ENCODE measurements at places on chromosomes 1 and 21. TPM values are rescaled to one million over a fixed set of nuclear protein-coding genes. Genes with fewer than 3 reads are reported as not detected.

Gene TMEM200B
- total RNA-seq = 1.5 TPM

- H3K36me3 ChIP-seq = no peaks in the 10 kb centered on the region
- no peak for DNase-seq
- peaks cover 17% of the 10 kb centered on the region for H3K4me1 ChIP-seq
- no peaks in the 10 kb centered on the region for H3K27me3 ChIP-seq
Observed at GRCh38 chr1:192610112-192610889, 25.6 kb upstream of the RGS13 start.

GRCh38 chr1:244356376-244356775 is 95.3 kb downstream of the ADSS2 start:
- H3K36me3 ChIP-seq = no peaks in the 10 kb centered on the region
- no peaks in the 10 kb centered on the region for H3K27me3 ChIP-seq
- no peak overlapping the region for H3K4me3 ChIP-seq
- no peak overlapping the region for H3K27ac ChIP-seq
- peaks cover 13% of the 10 kb centered on the region for H3K4me1 ChIP-seq

DNA sequence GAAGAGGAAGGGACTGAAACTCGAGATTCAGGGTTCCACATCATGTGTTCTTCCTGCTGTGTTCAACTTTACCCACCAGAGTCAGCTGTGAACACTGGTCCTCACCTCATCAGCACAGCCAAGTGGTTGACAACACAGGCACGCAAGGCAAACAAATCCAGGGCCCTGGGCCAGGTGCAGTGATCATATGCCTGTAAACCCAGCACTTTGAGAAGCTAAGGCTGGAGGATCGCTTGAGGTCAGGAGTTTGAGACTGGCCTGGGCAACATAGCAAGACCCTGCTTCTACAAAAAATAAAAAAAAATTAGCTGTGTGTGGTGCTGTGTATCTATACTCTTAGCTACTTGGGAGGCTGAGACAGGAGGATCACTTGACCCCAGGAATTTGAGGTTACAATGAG is 8.4 kb upstream of the XKR8 start:
- H3K27ac ChIP-seq = no peak overlapping the region
- no peak overlapping the region for H3K4me3 ChIP-seq
- no peak for DNase-seq
- no peaks in the 10 kb centered on the region for H3K27me3 ChIP-seq

Gene NCF2
- 7.7 TPM for total RNA-seq

Gene SLC30A1
- total RNA-seq = 3.9 TPM

Gene LDLRAD2
- not detected for total RNA-seq

- no peaks in the 10 kb centered on the region for H3K36me3 ChIP-seq
- H3K4me1 ChIP-seq = peaks cover 16% of the 10 kb centered on the region
- H3K27ac ChIP-seq = no peak overlapping the region
- no peaks in the 10 kb centered on the region for H3K27me3 ChIP-seq
- no peak for DNase-seq
Observed at GRCh38 chr1:160103658-160104408, 5.4 kb upstream of the IGSF8 start.

- H3K4me3 ChIP-seq = no peak overlapping the region
- H3K27me3 ChIP-seq = peaks cover 1% of the 10 kb centered on the region
- no peak for DNase-seq
- no peaks in the 10 kb centered on the region for H3K36me3 ChIP-seq
- H3K4me1 ChIP-seq = no peaks in the 10 kb centered on the region
Observed at GRCh38 chr21:14259747-14260146, 43.8 kb downstream of the RBM11 start.

DNA sequence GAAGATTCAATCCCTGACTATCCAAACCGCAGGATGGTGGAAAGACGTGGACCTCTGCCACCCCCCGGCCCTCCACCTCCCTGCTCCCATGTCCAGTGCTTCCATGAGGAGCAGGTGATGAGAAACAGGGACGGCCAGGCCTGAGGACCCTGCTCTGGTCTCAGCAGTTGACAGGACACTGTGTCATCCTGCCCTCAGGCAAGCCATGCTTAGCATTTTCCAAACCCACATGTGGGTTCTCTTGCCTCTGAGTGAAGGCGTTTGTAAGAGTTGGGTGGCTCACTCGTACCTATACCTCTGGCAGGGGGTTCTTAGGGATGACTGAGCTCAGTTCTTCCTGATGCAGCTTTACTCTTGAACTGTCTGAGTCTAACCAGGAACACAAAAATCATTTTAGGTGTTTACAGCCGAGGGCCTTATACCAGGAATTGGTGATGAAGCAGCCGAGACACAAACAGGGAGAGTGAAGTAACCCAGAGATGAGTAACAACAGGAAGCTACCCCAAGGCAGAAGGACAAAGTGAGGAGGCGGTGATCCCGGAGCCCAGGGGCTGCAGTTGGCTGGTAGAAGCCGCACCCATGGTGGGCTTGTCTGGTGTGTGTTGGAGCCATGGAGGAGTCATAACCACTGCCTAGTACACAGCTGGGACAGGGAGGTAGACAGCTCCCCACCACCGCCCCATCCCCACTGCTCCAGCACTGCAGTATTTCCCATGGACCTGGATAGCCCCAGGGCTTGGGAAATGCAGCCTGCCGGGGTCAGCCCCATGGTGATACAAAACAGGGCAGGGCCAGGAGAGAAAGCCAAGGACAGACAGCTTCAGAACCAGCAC is 21.4 kb downstream of the MYBPH start:
- no peaks in the 10 kb centered on the region for H3K4me1 ChIP-seq
- no peaks in the 10 kb centered on the region for H3K36me3 ChIP-seq
- no peak overlapping the region for H3K27ac ChIP-seq
- no peaks in the 10 kb centered on the region for H3K27me3 ChIP-seq
- H3K4me3 ChIP-seq = no peak overlapping the region
- DNase-seq = no peak

DNA sequence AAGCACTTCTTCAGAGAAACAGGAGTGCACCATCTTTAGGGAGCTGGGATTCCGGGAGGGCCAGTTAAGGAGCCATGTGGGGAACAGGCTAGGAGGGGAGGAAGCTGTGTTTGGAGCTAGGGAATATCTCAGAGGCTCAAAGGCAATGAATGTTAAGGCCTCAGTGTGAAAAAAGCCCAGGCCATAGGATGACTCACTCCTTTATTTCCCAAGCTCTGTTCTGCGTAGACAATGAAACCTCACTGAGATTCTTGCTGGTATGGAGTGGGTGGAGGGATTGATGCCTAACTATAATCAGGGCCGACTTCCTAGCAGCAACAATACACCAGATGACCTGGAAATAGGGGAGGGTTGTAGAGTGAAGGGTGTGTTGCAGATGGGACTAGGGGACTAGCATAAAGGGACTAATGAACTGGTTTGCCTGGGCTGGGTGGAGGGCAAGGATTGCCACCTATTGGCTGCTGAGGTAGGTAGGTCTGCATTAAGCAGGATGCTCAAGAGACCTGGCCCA is 2.1 kb downstream of the GNAT2 start:
- peaks cover 1% of the 10 kb centered on the region for H3K36me3 ChIP-seq
- H3K4me1 ChIP-seq = peaks cover 43% of the 10 kb centered on the region
- no peak overlapping the region for H3K4me3 ChIP-seq
- peak; percentile 34 for DNase-seq
- no peaks in the 10 kb centered on the region for H3K27me3 ChIP-seq

DNA sequence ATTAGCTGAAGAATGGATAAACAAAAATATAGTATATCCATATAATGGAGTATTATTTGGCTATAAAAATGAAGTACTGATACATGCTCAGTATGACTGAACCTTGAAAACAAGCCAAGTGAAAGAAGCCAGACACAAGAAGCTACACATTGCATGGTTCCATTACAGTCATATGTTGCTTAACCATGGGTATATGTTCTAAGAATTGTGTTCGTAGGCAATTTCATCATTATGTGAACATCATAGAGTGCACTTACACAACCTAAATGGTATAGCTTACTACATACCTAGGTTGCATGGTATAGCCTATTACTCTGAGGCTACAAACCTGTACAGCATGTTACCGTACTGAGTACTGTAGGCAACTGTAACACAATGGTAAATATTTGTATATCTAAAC is 28.6 kb upstream of the FCAMR start:
- no peak overlapping the region for H3K27ac ChIP-seq
- H3K36me3 ChIP-seq = no peaks in the 10 kb centered on the region
- H3K4me1 ChIP-seq = no peaks in the 10 kb centered on the region
- H3K4me3 ChIP-seq = no peak overlapping the region

DNA sequence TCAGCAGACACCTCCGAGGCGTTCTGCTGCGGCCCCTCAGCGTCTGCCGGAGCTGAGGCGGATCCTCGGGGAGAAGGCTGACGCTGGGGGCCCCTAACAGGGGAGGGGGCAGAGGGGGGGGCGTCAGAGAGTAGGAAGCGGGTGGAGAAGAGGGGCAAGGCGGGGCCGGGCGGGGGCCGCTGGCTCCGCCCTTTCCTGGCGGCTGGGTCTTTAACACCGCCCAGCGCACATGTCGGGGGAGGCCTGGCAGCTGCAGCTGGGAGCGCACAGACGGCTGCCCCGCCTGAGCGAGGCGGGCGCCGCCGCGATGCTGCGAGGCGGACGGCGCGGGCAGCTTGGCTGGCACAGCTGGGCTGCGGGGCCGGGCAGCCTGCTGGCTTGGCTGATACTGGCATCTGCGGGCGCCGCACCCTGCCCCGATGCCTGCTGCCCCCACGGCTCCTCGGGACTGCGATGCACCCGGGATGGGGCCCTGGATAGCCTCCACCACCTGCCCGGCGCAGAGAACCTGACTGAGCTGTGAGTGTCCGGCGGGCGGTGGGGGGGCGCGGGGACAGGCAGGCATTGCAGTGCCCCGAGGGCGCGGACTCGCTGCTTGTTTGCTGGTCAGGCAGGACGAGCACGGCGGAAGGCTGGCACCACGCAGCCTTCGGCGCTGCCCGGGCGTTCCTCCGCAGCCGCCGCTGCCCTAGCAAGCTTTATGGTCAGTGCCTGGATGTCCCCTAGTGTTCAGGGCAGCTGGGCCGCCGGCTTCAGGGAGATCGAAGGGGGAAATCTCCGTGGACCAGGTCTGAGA is at the start of gene NTRK1:
Gene NTRK1, plus strand, starts transcription at position 238 of the 796 bp plus-strand sequence. Its CDS starts 70 bp downstream, at position 308.
- H3K27me3 ChIP-seq = peaks cover 57% of the 10 kb centered on the region
- no peaks in the 10 kb centered on the region for H3K36me3 ChIP-seq
- peak within 1 kb of the TSS; percentile 68 for H3K4me3 ChIP-seq
- no peak within 1 kb of the TSS for H3K27ac ChIP-seq
- peak; percentile 59 for DNase-seq
- H3K4me1 ChIP-seq = peaks cover 48% of the 10 kb centered on the region

DNA sequence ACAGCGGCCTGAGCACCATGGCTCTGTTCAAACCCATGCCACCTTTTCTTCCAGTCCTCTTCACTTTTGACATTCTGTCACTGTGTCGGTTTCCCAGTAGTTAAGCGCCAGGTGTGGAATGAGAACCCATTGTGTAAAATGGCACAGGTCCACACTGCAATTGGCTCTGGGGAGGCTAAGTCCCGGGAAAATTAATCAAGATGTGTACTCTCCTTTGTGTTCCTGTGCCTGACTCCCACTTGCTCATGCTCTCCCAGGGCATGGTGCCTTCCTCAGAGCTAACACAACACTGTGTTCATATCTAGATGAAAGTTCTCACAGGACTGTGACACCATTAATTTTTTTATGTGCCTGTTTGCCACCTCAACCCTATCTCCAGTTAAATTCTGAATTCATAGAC is 59.0 kb upstream of the BTG3 start:
- no peaks in the 10 kb centered on the region for H3K4me1 ChIP-seq
- no peak for DNase-seq
- H3K27me3 ChIP-seq = peaks cover 2% of the 10 kb centered on the region
- no peaks in the 10 kb centered on the region for H3K36me3 ChIP-seq

GRCh38 chr1:225866061-225866837 is 15.9 kb downstream of the TMEM63A start:
- DNase-seq = peak; percentile 88
- H3K4me1 ChIP-seq = peaks cover 39% of the 10 kb centered on the region
- H3K27ac ChIP-seq = peak overlapping the region; percentile 72
- H3K4me3 ChIP-seq = peak overlapping the region; percentile 1

GRCh38 chr1:167516404-167517388 is 1.6 kb downstream of the CD247 start:
- peak overlapping the region; percentile 98 for H3K27ac ChIP-seq
- DNase-seq = no peak
- H3K36me3 ChIP-seq = peaks cover 41% of the 10 kb centered on the region
- H3K4me1 ChIP-seq = peaks cover 46% of the 10 kb centered on the region

DNA sequence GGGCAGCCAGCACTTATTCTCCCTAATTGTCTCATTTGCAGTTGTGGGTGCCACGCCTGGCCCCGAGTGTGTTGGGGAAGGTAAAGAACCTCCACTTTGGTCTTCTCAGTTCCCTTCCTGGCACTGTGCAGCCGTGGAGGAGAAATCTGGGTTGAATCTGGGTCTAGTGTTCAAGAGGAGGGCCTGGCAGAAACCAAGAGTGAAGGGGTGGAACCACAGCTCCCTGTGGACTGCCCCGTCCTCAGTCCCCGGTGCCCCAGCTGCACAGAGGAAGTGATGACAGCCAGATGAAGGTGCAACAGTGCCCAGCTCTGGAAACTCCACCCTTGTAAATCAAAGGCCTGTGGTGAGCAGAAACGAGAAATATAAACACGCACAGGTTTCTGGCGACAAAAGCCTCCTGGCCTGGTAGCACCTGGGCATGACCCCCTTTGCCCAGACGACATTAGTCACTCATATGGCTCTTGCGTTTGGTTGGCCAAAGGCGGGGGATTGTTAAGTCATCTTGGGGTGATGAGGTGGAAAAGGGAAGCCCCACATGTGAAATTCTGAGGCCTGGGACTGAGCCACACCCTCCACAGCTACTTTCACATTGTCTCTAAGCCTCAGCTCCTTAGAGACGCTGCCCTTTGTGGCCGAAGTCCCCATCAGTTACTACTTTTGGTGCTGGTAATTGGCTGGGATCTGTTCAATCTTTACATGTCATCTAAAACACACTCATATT is 4.2 kb upstream of the ECE1 start:
- no peaks in the 10 kb centered on the region for H3K27me3 ChIP-seq
- H3K36me3 ChIP-seq = peaks cover 25% of the 10 kb centered on the region
- peak; percentile 95 for DNase-seq
- peak overlapping the region; percentile 99 for H3K27ac ChIP-seq
- H3K4me1 ChIP-seq = peaks cover 82% of the 10 kb centered on the region
- H3K4me3 ChIP-seq = peak overlapping the region; percentile 75

- H3K27me3 ChIP-seq = no peaks in the 10 kb centered on the region
- no peaks in the 10 kb centered on the region for H3K4me1 ChIP-seq
- DNase-seq = no peak
- no peak overlapping the region for H3K27ac ChIP-seq
- no peak overlapping the region for H3K4me3 ChIP-seq
Observed at GRCh38 chr1:194474701-194475100, 1288.3 kb upstream of the B3GALT2 start.

DNA sequence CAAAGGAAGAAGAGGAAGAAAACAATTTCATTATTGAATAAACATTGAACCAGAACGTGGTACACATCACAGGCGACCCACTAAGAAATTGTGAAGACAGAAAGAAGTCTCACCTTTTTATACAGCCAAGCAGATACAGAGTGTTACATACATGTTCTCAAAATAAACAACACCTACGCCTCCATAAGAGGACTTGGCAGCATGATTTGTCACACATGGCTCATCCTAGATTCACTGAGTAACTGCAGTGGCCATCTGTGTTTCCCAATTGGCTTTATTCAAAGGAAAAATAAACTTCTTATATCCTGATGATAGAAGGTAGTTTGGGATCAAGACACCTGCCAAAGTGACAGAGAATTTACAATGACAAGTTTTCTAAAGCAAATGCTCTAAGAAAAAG is 7.6 kb upstream of the KRTAP19-8 start:
- no peak overlapping the region for H3K27ac ChIP-seq
- H3K27me3 ChIP-seq = peaks cover 2% of the 10 kb centered on the region
- H3K4me1 ChIP-seq = no peaks in the 10 kb centered on the region
- no peak overlapping the region for H3K4me3 ChIP-seq
- DNase-seq = no peak
- no peaks in the 10 kb centered on the region for H3K36me3 ChIP-seq

Gene LCE5A
- total RNA-seq = not detected
